ENCODE measurements at places on chromosomes 3 and 15. TPM values are rescaled to one million over a fixed set of nuclear protein-coding genes. Genes with fewer than 3 reads are reported as not detected.

Gene AQR
- polyA plus RNA-seq: 47.4 TPM

Gene GOLGA8J
- polyA plus RNA-seq: 0.56 TPM

Gene NDUFB4
- 189 TPM for polyA plus RNA-seq

Gene ROBO1
- polyA plus RNA-seq: 133 TPM

Gene RTP1
- polyA plus RNA-seq: not detected

Gene TMEM207
- 22.3 TPM for polyA plus RNA-seq

Gene GP9
- polyA plus RNA-seq: 2.2 TPM

Gene CHRNA7
- polyA plus RNA-seq: 13.1 TPM

Gene DET1
- polyA plus RNA-seq: 15.4 TPM

Gene KNL1
- polyA plus RNA-seq: 17.3 TPM

Gene MEX3B
- polyA plus RNA-seq: 11.8 TPM

Gene MYLK
- polyA plus RNA-seq: 148 TPM

Gene ANKRD34C
- polyA plus RNA-seq: 0.04 TPM

Gene SOX14
- not detected for polyA plus RNA-seq

Gene BFSP2
- polyA plus RNA-seq: not detected

Gene FILIP1L
- 22.5 TPM for polyA plus RNA-seq

Gene FEZF2
- polyA plus RNA-seq: not detected

Gene DUOX1
- 1.7 TPM for polyA plus RNA-seq

Gene RNU6-1
- polyA plus RNA-seq: not detected

Gene SCG5
- polyA plus RNA-seq: 23.1 TPM

Gene CCDC14
- 148 TPM for polyA plus RNA-seq

Gene TTC21A
- 5.8 TPM for polyA plus RNA-seq

Gene CALML4
- polyA plus RNA-seq: 35.2 TPM

Gene HCN4
- polyA plus RNA-seq: 1.1 TPM

Gene SLC33A1
- polyA plus RNA-seq: 37.0 TPM
